ENCODE measurements at places on chromosomes 7 and 10.

- DNase-seq = no peak
Measured at GRCh38 chr10:102819054-102819453, 18.2 kb downstream of the CYP17A1 start.

GRCh38 chr10:112826018-112826697, 123.9 kb upstream of the TCF7L2 start:
- no peak for DNase-seq

DNA sequence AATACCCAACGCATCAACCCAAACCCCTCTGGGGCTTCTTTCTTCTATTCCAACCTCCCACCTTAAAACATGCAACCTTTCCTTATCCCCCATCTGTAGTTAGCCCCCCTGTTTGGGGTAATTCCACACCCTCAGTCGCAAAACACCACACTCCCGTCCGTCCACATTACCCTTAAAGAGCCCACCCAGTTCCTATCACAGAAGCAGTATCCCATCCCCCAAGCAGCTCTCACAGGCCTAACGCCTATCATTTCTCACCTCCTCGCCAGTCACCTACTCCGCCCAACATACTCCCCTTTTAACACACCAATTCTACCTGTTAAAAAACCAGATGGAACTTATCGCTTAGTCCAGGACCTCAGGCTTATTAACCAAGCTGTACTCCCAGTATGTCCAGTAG, 63.7 kb downstream of the LRRC17 start:
- DNase-seq = no peak

DNA sequence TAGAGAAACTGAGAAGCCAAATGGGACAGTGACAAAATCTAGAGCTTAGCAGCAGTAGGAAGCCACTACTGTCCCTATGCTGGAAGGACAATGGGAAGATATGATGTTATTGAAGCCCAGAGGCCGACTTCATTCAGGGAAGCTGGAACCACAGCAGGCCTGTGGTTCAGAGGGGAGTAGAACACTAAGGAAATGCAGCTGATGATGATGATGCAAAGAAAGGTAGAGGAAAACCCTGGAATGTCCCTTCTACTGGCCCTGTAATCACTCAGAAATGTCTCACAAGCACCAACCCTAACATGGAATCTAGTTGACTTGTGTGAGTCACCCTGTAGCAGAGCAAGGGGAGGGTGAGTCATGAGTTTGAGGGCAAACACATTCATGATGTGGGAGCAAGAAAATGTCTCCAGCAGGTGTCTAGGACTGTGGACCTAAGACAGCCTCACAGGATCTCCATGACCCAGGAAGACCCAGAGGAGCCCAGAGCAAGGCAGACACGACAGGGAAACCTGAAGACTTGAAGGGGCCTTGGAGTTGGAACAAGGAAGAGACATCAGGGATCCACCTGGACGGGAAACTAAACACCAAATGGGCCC, 37.0 kb upstream of the LRRC17 start:
- DNase-seq = no peak

DNA sequence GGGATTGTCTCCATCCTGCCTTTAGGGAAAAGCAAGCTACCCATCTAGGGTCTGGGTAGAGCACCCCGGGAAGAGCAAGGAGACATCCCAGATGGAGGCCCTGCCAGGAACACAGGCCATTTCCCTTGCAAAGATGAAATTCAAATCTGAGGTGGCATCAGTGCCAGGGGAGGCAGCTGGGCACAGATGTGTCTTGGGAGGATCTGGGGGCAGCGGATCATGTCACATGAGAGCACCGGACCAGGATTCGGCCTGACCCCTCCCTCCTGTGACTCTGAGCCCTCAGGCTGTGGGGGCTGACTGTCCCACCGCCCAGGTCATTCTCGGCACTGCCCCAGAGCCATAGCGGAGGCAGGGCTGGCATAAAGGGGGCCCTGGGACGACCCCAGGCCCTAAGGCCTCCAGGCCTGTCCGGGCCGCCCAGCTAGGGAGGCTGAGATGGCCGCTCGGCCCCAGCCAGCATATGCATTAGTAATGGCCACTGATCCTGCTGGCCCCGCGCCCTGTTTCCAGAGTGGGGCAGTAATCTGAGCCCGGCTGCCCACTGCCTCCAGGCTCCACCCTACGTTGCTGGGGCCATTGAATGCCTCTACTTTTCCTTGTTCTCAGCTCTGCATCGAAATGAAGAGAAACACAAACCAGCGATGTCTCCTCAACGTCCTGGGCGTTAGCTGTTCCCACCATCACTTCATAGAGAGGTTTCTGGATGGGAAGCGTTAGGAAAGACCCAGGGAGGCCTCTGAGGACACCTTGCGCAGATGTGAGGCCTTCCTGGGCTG, 148.5 kb downstream of the UBE2H start:
- DNase-seq = no peak

- DNase-seq = no peak
Measured at GRCh38 chr7:30032310-30033125, 4.3 kb downstream of the PLEKHA8 start.

GRCh38 chr10:60606343-60607080, 171.8 kb upstream of the CDK1 start:
- DNase-seq = no peak

DNA sequence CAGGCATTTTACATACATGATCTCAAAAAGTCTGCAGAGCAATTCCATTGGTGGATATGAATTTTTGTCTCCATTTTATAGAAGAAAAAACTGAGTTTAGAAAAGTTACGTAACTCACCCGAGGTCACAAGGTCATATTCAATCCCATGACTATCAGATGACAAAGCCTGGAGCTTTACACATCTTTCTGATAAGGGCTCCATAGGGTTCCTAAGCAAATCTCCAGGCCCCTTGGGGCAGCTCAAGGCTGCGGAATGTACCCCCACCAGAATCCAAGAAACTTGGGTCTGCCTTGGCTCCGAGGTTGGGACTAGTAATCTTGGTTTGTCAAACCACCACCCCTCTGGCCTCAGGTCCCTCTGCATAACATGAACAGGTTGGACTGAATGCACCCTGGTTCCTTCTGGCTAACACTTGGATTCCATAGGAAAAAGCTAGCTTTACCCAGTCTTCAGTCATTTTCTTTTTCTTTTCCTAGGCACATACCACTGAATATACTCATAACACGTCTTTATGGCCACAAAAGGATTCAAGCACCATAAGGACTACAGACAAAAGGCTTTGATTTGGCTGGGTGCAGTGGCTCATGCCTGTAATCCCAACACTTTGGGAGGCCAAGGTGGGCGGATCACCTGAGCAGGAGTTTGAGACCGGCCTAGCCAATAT, 55.5 kb downstream of the PIP4K2A start:
- no peak for DNase-seq

GRCh38 chr10:71010730-71011129, 122.4 kb upstream of the PCBD1 start:
- DNase-seq = no peak

DNA sequence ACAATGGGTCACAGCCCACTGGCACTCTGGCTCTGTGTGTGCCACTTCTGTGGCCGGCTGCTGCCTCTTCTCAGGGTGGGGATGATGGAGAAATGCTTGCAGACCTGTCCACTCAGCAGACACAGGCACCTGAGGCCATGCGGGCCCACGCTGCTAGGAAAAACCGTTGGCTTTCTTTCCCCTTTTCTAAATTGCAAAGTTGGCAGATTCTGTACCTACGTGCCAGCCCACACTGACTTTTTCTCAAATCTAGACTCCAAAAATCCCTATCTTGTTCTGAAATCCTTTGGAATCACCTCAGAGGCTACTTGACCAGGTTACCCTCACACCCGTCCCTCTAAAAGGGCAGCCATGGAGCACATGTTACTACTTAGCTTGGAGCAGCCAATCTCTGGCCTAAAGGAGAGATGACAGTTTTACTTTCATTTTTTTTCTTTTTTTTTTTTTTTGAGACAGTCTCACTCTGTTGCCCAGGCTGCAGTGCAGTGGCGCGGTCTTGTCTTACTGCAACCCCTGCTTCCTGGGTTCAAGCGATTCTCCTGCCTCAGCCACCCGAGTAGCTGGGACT, 99.4 kb downstream of the RNF216 start:
- DNase-seq = no peak

DNA sequence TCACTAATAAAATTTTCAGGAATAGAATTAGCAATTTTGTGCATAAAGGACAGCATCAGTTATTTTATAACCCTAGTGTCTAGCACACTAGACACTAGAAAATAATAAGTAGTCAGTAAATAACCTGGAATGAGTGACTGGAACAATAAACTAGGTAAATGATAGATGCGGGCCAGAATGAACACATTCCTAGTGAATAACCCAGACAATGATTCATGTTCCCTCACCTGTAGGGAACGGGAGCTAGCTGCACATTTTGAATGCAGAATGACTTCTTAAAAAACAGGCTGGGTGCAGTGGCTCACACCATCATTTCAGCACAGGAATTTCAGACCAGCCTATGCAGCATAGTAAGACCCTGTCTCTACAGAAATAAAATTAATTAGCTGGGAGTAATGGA, 3.2 kb upstream of the ATOH7 start:
- no peak for DNase-seq

DNA sequence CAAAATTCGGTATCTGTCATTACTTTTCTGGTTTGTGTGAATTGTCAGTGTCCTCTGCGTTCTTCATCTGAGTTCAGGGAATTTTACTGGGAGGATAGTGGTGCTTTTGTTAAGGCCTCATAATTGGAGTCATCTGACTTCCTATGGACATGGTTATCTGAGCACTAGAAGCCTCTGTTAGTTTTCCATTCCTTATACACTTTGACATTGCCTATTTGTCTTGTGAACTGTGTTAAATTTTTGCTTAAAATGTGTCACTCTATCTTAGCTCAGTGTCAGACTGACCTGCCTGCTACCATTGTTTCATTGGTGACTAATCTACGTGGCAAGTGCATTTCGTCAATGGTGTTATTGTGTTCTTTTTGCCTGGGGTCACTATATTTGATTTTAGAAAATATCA, 253.3 kb downstream of the SEMA3A start:
- no peak for DNase-seq

- DNase-seq = no peak
Measured at GRCh38 chr7:7769710-7770627, 51.6 kb upstream of the RPA3 start.

DNA sequence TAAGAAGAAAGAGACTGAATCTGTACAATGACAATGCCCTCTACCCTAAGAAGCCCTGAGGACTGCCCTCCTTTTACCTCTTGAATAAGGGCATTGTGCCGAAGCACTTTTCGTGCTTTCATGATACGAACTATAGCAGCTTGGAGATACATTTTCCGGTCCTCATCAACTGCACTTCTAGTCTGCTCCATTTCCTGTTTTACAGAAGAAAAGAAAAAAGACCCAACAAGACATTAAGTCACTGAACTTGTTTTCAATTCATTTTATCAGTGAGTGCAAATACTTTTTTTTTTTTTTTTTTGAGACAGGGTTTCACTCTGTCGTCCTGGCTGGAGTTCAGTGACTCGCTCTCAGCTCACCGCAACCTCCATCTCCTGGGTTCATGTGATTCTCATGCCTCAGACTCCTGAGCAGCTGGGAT, 78.4 kb downstream of the CUL2 start:
- DNase-seq = no peak

DNA sequence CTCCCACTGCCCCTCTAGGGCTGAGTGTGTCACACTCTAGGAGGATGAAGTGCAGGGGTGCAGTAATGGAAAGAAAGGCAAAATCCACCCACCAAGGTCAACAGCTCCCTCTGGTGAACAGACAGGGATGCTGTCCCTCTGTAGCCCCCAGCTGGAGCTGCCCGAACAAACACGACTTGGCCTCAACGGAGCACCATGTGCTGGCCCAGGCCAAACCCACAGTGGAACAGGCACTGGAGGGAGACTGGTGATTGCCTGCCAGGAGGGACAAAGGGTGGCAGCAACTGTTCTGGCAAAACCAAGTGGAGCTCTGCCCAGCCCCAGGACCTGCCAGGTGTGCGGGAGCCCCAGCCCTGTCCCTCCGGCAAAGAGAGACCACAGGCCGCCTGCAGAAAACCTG, 20.7 kb downstream of the PDIA4 start:
- DNase-seq = no peak

DNA sequence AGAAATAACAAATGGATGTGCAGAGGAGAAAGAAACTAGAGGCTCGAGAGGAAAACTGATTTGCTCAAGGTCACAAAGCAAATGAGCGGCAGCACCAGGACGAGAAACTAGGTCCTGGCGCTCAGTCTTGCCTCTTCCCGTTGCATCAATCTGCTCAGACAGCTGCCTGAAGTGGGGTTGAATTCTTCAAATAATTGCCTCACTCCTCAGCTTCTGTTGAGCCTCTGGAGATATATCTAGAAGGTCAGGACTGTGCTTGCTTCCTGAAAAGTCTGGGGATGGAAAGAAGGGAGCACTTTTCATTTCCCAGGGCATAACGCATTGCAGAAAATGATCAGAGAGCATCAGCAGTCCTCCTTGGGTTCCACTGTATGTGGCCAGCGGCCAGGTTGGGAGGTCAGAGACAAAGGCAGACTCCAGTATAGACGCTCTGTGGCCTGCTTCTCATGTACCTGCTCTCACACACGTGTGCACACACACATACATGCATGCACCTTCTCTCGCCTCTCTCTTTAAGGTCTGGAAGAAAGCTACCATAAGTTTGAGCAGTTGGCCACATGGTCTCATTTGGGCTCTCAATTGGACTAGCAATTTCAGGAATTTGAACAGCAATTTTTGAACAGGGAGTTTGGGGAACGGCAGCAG, 83.7 kb upstream of the DUSP5 start:
- DNase-seq = no peak
